GM10248 (cell line): ENCODE measurements at places on chromosomes 7 and 10.

GRCh38 chr7:31079126-31079823, 27.2 kb downstream of the ADCYAP1R1 start:
- DNase-seq: no peak

- no peak for DNase-seq
Measured at GRCh38 chr7:136179851-136180721, 202.9 kb upstream of the MTPN start.

GRCh38 chr7:39621784-39622411, 1.5 kb upstream of the RALA start:
- peak; percentile 33 for DNase-seq

- no peak for DNase-seq
Measured at GRCh38 chr10:99551616-99552015, 18.9 kb downstream of the NKX2-3 start.

DNA sequence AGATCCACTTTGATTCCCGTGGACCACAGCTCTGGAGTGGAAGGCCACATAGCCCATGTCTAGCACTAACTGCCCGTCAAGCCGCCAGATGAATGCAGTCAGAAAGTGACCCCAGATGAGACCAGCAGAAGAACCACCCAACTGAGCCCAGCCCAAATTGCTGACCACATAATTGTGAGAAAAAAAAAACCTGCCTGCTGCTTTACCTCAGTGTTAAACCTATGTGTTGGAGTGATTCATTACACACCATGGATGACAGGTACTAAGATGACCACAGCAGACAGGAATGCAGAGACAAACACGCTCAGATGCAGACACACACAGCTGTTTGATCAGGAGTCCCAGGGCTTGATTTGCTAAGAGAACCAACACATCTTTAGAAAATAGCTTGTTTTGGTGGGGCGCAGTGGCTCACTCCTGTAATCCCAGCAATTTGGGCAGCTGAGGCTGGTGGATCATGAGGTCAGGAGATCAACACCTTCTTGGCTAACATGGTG, 168.1 kb upstream of the PPP2R2D start:
- no peak for DNase-seq

DNA sequence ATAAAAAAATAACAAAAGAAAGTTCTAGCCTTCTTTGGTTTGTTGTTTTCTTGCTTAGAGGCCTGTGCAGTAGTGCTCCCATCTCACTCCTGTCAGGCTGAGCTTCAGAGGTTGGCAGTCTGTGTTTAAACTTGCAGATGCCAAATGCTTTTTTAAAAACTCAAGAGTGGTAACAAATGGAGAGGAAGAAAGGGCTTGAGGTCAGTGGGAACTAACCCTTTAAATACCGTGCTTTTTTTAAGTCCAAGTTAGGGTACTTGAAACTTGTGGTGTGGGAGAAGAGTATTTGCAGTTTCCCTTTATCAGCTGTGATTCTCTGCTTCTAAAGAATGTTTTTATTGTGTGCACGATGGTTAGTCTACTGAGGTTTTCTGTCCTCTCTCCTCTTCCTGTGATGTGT, 29.4 kb downstream of the ZRANB1 start:
- no peak for DNase-seq

- no peak for DNase-seq
Measured at GRCh38 chr7:91140982-91141381, 123.3 kb upstream of the FZD1 start.

DNA sequence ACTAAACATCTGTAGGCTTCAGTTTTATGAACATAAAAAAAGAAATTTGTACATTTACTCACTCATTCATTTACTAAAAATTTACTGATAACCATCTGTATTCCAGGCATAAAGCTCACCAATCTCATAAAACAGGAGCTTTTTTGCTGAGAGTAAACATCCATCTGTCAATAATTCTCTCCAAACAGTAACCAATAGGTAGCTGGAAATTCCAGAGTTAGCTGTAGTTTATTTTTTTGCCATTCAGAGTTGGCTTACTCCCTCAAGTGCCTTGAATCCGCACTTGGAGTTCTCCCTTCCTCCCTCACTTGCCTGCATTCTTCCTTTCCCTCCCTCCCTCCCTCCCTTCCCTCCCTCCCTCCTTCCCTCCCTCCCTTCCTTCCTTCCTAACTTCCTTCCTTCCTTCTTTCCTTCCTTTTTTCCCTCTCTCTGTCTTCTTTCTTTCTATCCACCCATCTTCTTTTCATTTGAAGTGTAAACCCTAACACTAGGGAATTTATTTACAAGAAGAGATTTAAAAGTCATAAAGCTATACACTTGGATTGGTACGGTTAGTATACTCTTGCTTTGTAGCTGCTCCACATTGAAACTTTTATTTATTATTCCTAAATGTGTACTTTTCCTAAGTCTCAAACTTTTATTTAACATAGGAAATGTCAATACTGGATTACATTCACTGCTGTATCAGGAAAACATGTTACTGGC, 44.6 kb upstream of the BICC1 start:
- DNase-seq: no peak

GRCh38 chr7:44402401-44403060, 77.1 kb upstream of the CAMK2B start:
- no peak for DNase-seq

DNA sequence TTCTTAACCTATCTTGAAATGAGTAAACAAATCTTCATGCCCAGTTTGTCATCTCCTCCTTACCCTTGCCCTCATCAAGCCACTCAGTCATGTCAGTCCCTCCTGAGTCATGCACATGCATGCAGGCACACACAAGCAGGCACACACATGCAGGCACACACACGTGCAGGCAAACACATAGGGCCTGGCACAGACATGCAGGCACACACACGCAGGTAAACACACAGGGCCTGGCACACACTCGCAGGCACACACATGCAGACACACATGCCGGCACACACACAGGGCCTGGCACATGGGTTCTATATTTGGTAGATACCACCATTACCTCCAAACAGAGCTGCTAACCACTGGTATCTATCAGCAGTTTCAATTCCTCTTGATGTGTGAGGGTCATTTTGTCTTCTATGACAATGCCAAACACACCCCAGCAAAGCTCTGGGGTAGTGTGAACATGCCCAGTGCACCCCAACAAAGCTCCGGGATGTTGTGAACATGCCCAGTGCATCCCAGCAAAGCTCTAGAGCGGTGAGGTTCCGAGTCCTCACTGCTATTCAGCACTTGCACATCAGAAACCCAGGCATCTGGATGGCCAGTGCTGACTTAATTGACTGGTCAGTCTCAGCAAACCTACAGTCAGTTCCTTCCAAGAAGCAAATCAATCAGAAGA, 563.8 kb downstream of the PTPRN2 start:
- DNase-seq: no peak

DNA sequence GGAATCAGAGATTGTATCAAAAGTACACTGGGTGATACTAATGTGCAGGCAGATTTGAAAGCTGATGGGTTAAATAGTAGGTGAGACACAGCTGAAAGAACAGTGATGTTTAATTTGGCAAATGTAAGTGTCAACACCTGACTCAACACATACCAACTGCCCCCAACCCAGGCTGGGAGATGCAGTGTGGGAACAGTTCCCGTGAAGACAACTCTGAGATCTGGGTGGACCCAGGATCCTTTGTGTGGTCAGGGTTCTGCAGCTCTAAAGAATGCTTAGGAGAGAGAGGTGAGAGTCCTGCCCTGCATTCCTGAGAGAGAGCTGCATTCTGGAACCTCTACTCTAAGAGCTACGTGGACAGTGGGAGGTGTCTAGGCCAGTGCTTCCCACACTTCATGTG, 479.7 kb downstream of the RPS24 start:
- DNase-seq: no peak
